ENCODE measurements at places on chromosomes 16 and 17.

DNA sequence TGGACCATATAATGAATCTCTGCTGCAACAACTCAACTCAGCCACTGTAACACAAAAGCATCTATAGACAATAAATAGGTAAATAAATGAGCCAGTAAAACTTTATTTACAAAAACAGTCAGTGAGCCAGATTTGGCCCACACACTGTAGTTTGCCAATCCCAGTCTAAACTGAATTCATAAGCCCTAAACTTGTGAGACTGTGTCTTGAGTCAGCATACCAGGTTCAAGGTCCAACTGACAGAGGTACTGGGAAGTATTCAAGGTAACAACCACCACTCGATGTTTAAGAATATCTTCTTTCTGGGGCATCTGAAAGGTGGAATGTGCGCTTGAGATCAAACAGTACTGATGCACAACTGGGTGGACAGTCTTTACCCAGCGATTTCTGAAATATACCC, 94.2 kb downstream of the HELZ start:
- DNase-seq, result no peak

DNA sequence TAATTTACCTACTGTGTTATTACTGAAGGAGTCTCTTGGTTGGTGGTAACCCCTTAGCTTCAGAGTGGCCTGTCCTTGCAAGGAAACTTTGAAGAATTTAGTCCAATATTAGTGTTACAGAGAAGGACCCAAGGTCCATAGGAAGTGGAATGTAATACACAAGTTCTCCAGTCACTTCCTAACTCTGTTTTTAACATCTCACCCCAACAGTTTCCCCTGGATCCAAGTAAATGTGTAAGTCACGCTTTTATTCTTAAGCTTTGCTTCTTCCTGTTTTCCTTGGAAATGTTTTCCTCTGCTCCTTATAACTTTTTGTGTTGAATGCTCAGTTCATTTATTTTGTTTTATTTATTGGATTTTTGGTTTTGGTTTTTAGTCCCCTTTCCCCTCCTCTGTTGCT, 25.9 kb upstream of the RPRML start:
- no peak for DNase-seq

DNA sequence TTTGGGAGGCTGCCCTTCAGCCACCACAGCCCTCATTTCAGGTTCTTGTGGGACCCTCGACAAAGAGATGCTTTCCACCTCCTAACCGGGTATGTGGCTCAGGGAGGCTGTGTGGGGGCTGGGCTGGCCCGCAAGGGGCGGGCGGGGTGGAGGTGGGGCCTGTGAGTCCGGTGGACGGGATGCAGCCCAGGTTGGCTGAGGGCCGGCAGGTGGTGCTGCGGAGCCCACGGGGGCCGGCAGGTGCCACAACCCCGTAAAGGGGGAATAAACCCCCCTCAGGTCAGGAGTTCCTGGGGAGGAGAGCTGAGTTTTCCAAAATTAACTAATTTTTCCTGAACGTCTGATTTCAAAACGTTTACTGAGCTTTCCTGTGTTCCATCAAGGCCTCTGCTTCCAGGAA, 4.9 kb upstream of the CIAO3 start:
- DNase-seq, result no peak

DNA sequence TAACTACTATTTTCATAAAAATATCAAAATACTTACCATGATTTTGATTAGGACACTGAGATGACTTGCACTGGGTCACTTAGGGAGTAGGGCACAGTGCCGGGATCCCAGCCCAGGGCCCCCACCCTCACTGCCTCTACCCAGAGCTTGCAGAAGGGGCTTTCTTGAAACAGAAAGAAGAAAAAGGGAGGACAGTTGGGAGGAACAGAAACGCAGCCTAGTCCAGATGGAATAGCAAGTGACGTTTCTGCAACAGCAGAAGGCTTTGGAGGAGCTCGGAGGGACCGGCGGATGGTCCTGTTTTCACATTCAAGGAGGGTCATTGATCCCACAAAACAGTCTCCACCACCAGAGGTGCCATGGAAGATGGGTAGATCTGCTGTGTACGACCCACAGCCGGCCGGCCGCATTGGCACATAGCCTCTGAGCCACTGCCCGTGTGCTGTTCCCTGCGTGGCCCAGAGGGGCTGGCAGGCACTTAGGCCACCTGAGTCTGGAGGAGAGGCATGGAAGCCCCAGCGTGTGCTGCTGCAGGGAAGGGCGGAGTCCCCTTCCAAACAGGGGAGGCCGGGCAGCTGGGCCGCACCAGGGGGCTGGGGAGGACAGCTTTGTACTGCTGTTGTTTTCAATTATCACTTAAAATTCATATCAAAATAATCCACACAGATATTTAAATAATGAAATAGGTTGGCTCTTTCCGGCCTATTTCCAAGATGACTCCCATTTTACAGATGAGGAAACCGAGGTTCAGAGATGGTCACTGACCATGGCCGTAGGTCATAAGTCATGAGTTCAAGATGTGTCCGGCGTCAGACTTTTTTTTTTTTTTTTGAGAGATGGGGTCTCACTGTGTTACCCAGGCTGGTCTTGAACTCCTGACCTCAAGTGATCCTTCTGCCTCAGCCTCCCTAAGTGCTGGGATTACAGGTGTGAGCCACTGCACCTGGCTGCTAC, 22.9 kb upstream of the GSG1L start:
- no peak for DNase-seq

DNA sequence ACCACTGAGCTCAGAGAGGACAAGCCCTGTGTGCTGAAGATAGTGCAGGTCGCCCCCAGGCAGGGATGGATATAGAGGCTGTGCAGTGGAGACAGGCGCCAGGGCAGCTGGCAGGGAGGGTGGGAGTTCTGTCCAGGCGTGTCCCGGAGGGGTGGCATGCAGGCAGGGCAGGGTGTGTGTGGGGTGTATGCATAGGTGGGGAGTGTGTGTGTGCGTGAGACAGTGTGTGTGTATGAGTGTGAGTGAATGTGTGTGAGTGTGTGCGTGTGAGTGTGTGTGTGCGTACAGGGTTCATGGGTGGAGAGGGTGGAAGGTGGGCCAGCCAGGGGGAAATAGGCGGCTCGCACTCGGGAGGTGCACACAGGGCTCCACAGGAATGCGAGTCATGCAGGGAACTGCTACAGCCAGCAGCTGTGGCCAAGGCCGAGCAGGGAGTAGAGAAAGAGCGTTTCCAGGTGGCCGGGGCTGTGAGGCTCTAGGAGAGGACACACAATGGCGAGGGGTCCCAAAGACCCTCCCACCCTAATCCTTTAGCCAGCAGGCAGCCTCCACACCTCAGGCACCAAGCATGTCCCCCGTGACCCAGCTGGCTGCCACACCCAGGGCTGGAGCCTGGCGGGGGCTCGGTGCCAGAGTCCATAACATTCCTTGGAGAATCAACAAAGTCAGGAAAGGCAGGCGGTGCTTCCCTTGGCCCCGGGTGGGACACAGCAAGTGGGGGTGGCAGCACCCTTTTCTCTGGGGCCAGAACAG, 4.6 kb downstream of the PLCD3 start:
- DNase-seq, result no peak

DNA sequence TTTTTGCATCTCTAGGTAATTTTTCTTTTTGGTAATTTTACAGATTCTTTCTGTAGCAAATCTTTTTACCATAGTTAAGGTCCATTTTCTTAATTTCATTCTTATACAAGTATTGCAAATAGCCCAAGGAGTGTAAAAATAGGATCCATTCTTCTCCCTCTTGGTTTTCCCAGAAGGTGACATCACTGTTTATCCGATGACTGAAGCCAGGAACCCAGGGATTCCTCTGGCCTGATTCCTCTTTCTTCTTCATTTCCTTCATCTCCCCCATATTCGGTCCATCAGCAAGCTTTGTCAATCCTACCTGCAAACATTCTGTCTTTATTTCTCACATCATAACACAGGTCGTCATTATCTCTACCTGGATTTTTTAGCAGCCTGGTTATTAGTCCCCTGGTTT, 5.3 kb downstream of the RBBP6 start:
- no peak for DNase-seq

DNA sequence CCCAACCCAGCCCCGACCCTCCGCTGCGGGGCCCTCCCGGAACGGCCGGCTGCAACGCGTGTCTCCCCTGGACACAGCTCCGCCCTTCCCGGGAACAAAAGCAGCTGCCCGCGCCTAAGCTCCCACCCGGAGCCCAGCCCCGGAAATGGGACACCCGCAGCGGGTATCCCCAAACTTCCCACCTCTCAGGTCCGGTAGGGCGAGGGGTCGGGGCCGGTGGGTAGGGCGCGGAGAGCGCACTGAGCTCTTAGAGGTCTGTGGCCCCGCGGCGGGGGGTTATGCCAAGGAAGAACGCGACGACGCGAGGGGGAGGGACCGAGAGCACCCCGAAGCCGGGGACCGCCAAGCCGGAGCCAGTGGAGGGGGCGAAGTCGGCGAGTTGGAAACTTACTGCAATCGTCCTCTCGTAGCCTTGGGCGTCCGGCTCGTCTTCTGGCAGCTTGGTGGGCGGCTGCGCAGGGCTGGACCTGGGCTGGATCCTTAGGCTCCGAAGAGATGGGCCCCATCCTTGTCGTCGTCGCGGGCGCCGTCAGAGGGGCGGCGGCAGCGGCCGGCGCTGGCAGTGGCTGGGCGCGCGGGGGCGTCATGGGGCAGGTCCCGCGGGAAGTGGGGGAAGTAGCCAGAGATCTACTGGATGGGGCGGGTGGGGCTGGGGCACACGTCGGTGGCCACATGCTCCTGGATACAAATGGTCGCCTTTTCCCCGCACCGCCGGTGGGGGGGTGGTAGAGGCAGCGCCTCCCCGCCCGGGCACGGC, 6.9 kb downstream of the USP6 start:
- DNase-seq, result no peak

- DNase-seq, result no peak
Observed at GRCh38 chr17:5667871-5668270, 83.6 kb upstream of the NLRP1 start.

DNA sequence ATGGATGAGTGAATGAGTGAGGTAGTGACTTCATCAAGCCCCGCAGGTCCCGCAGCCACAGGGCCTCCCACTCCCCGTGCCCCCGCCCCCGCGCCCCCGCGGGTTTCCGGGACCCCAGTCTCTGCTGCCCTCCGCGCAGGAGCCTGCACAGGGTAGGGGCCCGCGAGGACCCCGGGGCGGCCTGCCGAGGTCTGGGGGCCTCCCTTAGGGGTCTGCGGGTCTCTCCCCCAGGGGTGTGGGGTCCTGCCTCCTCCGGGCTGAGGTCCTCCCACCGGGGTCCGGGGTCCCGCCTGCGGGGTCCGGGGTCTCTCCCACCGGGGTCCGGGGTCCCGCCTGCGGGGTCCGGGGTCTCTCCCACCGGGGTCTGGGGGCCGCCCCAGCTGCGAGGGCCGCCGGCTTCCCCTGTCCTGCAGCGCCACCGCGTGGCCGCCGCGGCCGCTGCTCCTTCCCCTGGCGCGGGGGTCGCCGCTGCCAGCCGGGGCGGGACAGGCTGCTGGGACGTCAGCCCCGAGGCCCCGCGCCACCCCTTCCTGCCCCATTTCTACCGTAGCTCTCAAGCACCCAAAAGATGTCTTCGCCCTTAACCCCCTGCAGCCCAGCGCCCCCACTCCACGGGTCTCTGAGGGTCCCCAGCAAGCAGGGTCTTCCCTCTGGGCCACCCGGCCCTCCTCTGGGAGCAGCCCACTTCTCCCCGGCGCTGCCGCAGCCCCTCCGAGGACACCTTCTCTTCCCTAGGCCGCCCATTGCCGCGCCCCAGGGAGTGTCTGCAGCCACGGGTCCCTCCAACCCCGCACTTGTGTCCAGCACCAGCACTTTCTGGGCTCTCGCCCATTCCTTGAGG, 10.4 kb upstream of the CHMP6 start:
- DNase-seq, result no peak

DNA sequence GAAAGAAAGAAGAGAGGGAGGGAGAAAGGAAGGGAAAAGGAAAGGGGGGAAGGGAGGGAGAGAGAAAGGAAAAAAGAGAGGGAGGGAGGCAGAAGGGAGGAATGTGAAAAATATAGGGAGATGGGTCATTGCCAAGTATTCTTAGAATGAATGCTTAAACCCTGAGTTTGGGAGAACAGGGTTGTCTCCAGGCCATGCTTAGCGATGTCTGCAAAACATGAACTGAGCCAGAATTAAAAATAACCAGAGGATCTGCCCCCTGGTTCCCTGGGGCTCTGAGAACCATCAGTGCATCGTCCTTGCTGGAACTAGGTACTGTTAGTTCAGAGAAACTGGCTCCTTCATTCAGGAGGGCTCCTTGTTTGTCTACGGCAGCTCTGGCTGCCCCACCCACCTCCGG, 170.4 kb downstream of the IRX5 start:
- DNase-seq, result no peak

DNA sequence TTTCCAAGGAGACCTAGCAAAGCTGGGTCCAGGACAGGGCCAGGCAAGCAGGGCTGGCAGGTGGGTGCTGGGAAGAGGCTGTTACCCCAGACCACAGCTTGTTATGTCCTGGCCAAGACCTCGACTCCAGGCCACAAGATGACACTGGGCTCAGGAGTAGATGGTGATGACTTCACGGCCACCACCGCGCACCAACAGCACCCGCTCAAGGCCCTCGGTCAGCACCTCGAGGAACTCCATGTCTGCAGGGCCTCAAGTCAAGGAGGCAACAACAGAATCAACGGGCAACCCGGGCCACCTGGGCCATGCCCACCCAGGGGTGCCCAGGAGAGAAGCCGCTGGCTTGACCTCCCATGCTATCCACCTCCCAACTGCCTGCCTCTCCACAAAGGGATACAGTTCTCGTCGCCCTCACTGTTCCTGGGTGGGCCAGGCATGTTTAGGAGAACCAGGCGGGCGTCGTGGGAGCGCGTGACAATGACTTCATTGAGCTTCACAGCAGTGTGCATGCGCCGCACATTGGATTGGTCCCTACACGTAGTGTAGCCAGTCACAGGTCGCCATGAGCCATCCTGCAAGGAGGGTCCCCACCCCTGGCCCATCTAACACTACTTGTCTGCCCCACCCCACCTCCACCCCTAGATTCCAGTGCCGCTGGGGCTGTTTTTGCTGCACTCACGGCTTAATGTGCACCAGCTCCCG, 921 bp upstream of the LCAT start:
- no peak for DNase-seq

- DNase-seq, result no peak
Observed at GRCh38 chr17:69358688-69359596, 32.0 kb upstream of the ABCA5 start.

DNA sequence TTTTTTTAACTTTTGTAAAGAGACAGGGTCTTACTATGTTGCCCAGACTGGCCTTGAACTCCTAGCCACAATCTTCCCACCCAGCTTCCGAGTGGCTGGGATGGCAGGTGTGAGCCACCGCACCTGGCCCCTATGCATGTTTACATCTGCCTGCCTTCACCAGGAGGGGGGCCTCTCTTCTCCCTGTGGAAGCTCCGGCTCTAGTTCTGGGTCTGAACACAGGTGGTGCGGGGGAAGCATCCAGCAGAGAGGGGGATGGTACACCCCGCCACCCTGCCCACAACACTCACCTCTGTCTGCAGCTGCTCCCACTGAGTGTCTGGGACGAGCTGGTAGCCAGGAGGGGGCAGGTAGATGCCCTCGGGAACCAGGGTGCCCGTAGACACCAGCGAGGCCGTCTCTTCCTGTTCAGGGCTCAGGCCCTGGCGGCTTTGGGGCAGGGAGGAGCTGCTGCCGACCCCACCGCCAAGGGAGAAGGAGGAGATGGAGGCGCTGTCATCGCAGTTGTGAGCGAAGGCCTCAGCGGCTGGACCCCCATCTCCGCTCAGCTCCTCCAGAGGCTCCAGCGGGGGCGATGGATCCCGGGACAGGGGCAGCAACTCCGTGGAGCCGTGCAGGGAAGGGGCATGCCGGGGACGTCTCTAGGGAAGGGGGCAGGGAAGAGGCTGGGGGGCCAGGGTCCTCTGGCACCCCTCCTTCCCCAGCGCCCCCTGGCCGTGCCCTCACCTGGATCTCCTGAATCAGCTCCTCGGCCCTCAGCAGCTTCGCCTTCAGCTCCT, 10.9 kb downstream of the RABEP2 start:
- no peak for DNase-seq

- no peak for DNase-seq
Observed at GRCh38 chr16:69927056-69927757, 23.9 kb upstream of the CLEC18A start.

Measured in stimulated activated CD4-positive, alpha-beta T cell treated with anti-CD3 and anti-CD28 coated beads, Interleukin-1b, Interleukin-23, amount 100 ng/mL, for 24 hours (primary cell).